ENCODE measurements at places on chromosomes 7 and 10.

- no peak for DNase-seq
These were observed 27.2 kb downstream of the NUDCD3 start for GRCh38 chr7:44463169-44463808.

- no peak for DNase-seq
These were observed 18.0 kb upstream of the STARD3NL start for GRCh38 chr7:38160003-38160571.

GRCh38 chr10:118689070-118689858 is 65.5 kb downstream of the CACUL1 start:
- no peak for DNase-seq

DNA sequence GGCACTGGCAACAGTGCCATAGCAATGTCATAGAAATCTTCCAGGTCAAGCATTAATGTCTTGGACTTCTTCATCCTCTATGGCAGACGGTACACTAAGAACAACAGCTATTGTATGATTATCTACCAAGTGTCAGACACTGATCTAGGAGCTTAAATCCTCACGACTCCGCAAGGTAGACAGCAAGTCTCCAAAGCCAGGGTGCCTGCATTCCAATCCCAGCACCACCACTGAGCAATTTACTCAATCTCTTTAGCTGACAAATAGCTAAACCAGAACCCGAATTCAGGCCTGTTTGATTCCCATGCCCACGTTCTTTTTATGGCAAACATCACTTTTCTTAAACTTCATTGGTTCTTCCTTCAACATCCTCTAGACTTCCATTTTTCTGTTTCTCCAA is 31.8 kb downstream of the DNMBP start:
- DNase-seq = no peak

- no peak for DNase-seq
These were observed 23.8 kb upstream of the SLF2 start for GRCh38 chr10:100888957-100889356.

DNA sequence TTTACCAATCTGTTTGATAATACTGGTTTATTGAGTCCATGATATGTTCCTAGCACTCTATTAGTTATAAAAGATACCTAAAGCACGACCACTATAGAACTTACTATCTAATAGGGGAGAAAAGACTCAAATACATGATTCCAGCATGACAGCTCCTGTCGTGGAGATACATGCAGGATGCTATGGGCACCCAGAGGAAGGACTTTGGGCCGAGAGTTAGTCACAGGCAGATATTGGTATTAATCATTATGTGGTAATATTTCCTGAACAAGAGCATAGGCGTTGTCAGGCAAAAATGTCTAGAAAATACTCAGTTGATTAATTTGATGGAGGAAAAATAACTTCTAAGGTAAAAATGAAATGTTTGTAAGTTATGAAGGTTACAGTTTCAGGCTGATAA is 31.8 kb downstream of the CNNM2 start:
- DNase-seq = no peak

DNA sequence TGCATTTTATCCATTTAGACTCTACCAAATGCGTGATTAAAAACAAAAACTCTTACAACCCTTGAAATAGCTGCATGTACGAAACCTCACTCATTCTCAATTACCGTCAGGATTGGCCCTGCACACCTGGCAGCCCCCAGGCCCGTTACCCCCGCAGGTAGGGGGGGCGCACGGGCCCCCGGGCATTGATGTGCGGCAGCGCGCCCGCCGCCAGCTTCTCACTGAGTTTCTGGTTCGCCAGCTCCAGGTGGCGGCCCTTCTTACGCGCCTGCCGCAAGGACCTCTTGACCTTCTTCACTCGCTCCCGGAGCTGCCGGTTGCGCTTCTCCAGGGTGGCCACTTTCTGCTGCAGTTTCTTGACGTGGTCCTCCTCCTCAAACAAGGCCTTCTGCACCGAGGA is 103.2 kb downstream of the CCDC3 start:
- DNase-seq = no peak

- no peak for DNase-seq
These were observed 14.2 kb upstream of the TMEM254 start for GRCh38 chr10:80064120-80064886.

- no peak for DNase-seq
These were observed 44.2 kb downstream of the ASZ1 start for GRCh38 chr7:117383046-117383445.

GRCh38 chr10:75229971-75230370 is 5.8 kb downstream of the COMTD1 start:
- no peak for DNase-seq

DNA sequence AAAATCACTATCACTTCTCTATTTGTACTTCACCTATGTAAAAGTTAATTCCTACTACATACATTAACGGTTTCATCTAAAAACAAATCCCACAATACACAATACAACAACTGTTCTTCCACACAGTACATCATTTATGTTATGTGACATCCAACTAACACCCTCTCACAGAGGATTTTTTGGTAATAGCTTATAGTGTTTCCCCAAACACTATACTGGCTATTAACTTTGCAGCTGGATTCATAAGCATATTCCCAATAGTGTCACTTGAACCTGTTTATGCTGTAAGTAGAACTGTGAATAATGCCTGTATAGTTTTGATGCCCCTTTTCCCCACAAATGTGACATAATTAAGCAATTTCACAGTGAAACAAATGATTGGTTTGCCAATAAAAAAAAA is 49.9 kb downstream of the POT1 start:
- no peak for DNase-seq

DNA sequence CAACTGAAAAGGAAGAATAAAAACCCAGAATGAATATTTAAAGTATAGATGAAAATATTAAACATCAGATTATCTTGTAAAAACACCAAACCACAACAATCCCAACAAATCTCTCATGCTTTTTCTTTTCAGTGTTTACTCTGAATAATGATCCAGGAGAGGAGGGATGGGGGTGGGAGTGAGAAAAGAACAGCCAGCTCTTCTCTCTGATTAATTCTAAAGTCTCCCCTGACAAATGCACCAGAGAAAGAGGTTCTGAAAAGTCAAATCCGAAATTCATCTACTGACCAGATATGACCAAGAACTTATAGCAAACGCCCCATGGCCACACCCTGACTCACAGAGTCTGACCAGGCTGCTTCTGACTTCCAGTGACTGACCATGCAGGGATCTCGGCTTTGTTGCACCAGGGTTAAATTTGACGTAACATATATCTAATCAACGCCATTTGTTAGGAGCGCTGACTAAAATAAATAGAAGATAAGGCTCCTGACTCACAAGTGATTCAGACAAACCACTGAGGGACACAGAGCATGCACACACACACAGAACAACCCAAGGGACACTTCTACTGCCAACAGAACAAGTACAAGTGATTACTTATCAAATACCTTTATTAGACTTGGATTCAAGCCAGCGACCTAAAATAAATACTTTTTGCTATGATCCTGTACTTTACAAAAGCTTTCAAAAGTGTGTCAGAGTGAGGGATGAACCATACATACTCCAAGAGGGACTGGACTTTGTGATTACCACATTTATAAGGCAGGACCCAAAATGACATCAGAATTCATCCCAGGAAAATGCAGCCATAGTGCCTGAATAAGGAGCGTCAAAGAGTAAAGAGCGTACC is 9.3 kb upstream of the SPOCK2 start:
- no peak for DNase-seq

DNA sequence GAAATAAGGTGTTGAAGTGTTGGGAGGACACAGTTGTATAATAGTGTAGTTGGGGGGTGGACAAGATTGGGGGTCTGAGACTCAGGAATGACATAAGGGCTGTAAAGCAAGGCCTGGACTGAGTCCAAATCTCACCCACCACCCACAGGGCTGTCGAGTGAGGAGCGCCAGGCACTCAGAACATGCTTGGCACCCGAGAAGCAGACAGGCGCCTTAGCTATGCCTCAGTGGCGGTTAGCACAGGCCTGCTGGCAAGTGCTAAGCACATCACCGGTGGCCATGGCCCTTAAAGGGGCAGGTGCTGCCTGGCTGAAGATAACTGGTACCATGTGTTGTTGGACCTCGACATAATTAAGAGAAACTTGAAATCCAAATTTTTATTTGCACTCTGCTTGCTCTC is 90.7 kb downstream of the COL13A1 start:
- DNase-seq = no peak

- no peak for DNase-seq
These were observed 82.9 kb downstream of the KLF6 start for GRCh38 chr10:3702056-3702546.

DNA sequence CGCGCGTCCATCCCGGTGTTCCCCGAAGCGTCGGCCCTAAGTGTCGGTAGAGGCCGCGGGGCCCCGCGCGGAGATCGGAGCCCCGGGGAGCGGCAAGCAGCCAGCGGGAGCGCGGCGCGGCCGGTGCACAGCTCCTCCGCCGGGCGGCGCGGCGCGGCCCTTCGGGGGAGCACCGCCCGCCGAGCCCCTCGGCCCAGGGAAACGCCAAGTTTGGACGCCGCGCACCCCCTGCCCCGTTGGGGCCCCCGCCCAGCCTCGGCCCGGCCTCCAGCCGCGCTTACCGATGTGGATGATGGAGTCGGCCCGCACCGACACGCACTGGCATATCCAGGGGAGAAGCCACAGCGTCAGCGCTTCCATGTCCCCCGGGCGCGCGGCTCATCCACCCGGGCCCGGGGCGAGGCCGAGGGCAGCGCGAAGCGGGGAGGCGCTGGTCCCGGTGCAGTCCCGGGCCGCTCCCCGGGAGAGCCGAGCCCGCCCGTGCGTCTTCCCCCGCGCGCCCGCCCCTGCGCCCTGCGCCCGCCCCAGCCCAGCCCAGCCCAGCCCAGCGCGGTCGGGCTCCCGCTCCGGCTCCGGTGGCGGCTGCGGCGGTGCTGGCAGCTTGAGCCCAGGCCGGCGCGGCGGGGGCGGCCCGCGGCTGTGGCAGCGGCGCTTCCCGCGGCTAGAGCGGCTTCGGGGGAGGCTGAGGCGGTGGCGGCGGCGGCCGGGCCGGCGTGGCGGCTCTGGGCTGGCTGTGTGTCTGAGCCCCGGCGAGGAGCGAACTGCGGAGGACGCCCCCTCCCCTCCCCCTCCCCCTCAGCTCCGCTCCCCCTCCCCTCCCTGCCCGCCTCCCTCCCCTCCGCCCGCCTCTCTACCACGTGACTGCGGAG is at the start of gene GRID1:
Gene GRID1, minus strand, starts transcription at position 763 of the 869 bp plus-strand sequence.
- peak; percentile 37 for DNase-seq

- no peak for DNase-seq
These were observed 25.8 kb upstream of the GPR37 start for GRCh38 chr7:124791426-124791825.

- DNase-seq = no peak
These were observed 13.0 kb downstream of the HNRNPA2B1 start for GRCh38 chr7:26187380-26188205.

GRCh38 chr10:68502846-68503245 is 24.5 kb downstream of the SLC25A16 start:
- no peak for DNase-seq

Data from stimulated activated CD4-positive, alpha-beta T cell treated with anti-CD3 and anti-CD28 coated beads, Interleukin-12 subunit alpha, Interleukin-12 subunit beta, amount 100 ng/mL, for 4 hours (primary cell).